ENCODE measurements at places on chromosomes 2 and 18. TPM values are rescaled to one million over a fixed set of nuclear protein-coding genes. Genes with fewer than 3 reads are reported as not detected.
A peak's percentile ranks its signal among the peaks of the same experiment; 100 is the strongest.

The ICOS gene
- 0.32 TPM for total RNA-seq

- H3K4me3 ChIP-seq = no peak overlapping the region
- no peaks in the 10 kb centered on the region for H3K36me3 ChIP-seq
- H3K4me1 ChIP-seq = no peaks in the 10 kb centered on the region
- peak; percentile 23 for DNase-seq
- no peaks in the 10 kb centered on the region for H3K27me3 ChIP-seq
- no peak overlapping the region for H3K27ac ChIP-seq
Observed at GRCh38 chr2:111972955-111973565, 74.7 kb downstream of the MERTK start.

GRCh38 chr2:121605820-121606733, 43.2 kb downstream of the CLASP1 start:
- no peak for DNase-seq
- H3K27ac ChIP-seq = no peak overlapping the region
- H3K4me3 ChIP-seq = no peak overlapping the region
- no peaks in the 10 kb centered on the region for H3K27me3 ChIP-seq

- DNase-seq = no peak
- H3K36me3 ChIP-seq = no peaks in the 10 kb centered on the region
Observed at GRCh38 chr2:155309483-155309882, 611.0 kb downstream of the KCNJ3 start.

DNA sequence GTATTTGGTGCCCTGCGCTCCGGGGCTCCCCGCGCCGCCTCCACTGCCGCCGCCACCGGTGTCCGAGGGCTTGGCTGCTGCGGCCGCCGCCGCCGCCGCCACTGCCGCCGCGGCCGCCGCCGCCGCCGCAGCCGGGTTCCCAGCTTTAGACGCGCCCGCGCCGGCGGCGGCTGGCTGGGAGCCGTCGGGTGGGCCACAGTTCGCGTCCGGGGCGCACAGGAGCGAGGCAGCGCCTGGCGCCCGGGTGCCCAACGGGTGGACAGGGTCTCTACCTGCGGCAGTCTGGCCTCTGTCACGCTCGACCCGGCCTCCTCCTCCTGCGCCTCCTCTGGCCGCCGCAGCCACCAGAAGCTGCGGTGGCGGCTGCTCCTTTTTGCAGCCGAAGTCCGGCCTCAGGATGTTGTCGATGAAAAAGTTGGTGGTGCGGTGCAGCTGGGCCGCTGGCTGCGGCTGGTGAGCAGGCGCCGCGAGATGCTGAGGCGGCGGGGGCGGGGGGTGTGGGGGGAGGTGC, 951 bp downstream of the EN1 start:
- H3K36me3 ChIP-seq = no peaks in the 10 kb centered on the region
- H3K4me1 ChIP-seq = peaks cover 9% of the 10 kb centered on the region
- H3K27ac ChIP-seq = no peak overlapping the region
- DNase-seq = no peak
- peaks cover 94% of the 10 kb centered on the region for H3K27me3 ChIP-seq
- H3K4me3 ChIP-seq = peak overlapping the region; percentile 13

DNA sequence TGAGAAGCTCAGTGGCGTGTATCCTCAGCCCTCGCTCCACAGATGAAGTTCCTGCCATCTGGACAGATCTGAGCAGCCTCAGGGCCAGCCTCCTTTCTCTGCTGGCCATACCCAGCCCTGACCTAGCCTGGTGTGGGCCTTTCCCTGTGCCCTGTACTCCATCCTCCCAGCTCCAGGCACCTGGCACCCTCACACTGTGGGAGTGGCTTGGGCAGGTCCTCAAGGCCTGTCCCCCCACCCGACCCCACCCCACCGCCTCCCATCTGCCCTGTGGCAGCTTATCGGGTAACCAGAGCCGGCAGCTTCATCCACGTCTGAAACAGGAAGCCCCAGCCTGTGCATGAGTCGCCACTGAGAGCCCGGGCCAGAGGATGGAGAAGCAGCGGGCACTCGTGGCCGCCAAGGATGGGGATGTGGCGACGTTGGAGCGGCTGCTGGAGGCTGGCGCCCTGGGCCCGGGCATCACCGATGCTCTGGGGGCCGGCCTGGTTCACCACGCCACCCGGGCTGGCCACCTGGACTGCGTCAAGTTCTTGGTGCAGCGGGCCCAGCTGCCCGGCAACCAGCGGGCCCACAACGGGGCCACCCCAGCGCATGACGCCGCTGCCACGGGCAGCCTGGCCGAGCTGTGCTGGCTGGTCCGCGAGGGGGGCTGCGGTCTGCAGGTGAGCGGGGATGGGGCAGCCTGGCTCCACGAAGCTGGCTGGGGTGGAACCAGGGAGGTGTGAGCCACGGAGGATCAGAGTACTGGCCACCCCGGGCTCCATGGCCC, at the start of gene ESPNL:
ESPNL (plus strand) TSS at position 292 of the 772 bp plus-strand sequence; CDS start at position 372, 80 bp downstream.
- no peak for DNase-seq
- no peaks in the 10 kb centered on the region for H3K4me1 ChIP-seq
- H3K27me3 ChIP-seq = no peaks in the 10 kb centered on the region
- H3K36me3 ChIP-seq = no peaks in the 10 kb centered on the region
- no peak within 1 kb of the TSS for H3K4me3 ChIP-seq

The STPG4 gene
- 0.47 TPM for total RNA-seq

The CENPA gene
- total RNA-seq = 22.7 TPM

The ZNF385B gene
- 0.10 TPM for total RNA-seq

The NAT8 gene
- not detected for total RNA-seq
